Heart right ventricle (tissue), 16 donors: ENCODE measurements at places on chromosomes 7 and 10. TPM values are rescaled to one million over a fixed set of nuclear protein-coding genes. Genes with fewer than 3 reads are reported as not detected.

The OR2A5 gene
- total RNA-seq = not detected

The MEOX2 gene
- total RNA-seq = 13.5 TPM

- no peak for DNase-seq
Measured at GRCh38 chr10:131710142-131710861, 190.5 kb upstream of the PPP2R2D start.

DNA sequence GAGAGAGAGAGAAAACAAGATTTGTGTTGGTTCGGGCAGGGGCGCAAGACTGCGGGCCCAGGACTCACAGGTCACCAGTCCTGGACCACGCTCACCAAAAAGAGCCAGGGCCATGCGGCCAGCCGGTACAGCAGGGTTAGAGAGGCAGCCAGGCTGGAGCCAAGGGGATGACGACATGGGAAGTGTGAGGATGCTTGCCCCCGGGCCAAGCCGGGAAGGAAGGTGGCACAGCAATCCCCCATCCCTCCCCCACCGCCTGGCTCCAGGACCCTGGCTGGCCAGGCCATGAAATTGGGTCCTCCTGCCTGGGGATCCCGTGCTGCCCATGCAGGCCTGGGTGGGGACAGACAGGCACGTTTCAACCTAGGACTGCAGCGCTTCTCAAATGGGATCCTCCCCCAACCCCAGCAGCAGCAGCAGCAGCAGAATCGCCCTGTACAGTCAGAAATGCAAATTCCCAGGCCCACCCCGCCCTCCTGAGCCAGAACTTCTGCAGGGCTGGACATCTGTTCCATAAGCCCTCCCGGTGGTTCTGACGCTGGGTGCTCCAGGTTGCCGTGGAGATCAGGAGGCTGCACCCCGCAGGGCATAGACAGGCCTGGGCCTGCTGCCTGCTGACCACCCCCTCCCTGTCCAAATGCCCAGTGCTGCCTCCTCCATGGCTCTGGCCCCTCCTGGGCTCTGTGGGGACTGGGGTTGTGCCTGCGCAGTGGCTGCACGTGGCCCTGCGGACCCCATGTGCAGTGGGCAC lies 35.0 kb downstream of the YKT6 start:
- no peak for DNase-seq

- DNase-seq = no peak
Measured at GRCh38 chr7:140774371-140774770, 77.9 kb downstream of the NDUFB2 start.

DNA sequence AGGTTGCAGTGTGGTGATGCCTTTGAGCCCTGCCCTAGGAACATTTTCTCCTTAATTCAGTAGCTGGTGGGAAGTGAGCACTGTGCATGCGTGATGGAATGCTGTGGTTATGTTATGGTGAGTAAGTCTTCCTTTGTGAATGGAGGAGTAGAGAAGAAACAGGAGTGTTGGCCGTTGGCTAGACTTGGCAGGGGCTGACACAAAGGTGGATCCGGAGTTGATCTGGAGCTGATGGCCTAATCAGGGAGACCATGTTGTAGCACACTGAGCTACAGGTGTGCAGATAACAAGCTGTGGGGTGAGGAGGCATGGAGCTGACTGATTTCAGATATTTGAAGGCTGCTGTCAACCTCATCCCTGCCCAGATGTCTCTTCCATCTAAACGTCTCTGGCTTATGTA lies 122.3 kb downstream of the CNNM2 start:
- no peak for DNase-seq

DNA sequence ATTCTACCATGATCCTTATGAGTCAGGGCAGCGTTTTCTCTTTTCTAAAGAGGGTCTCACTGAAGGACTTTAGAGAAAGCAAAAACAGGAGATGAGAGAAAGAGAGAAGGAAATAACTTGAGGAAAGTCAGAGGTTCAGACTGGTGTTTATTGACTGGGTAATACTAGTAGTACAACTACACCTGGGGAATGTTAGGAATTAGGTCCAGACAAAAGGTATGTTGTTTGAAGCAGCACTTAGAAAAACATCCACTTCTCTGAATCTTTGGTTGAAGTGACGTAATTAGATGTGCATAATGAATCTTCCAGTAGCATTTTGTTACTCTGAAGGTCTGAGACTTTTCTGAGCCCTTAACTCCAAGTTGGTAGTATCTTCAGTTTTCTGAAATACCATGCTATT lies 380.3 kb upstream of the LRGUK start:
- no peak for DNase-seq

DNA sequence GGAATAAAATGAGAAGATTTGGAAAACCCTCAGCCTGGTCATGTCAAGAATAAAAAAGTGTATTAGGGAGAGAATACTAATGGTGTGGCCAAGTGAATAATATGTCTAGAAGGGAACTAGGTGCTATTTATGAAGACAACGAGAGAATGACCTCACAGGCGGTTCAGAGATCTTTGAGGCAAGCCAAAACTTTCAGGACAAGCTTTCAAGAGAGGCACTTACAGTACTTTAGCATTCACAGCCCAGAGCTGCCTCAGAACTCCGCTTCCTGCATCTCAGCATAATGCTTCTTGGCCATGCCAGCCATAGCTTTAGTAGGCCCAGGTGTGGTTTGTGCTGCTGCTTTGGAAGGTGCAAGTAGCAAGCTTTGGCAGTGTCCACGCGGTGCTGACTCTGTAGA lies 37.2 kb upstream of the CCDC7 start:
- DNase-seq = peak; percentile 9

The CHRM2 gene
- total RNA-seq = 105 TPM

DNA sequence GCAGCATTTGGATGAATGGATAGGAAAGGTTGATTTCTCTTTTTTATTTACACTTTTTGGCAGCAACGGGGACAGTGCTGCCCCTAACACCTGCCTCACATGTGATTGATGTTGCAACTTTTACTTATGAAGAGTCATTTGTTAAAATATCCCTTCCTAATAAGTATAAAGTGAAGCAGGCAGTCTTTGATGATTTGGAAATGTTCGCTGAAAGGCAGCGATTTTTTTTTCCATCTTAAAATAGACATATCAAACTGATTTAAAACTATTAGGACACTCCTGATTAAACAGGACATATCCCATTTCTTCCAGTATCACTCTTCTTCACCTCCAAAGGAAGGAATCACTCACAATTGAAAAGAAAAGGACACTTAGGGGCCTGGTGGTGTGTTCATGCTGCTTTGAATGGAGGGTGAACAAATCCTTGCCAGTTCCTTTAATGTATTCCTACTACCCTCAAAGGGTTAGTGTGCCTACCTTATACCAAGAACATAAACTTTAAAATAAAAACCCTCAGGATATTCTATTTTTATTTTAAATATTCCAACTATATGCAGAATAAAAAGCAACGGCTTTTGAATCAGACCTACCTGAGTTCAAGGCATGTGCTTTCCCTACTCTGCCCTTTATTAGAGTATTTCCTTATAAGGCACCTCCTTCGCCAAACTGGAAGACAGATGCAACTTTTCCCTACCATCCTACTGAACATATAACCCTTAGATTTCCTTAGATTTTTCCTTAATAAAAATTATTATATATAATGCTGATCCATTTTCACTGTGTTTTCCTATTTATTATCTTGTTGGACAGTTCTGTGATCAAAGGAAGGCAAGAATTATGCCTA lies 1.1 kb downstream of the ADK start:
- DNase-seq = no peak

The MMD2 gene
- not detected for total RNA-seq

The LDB1 gene
- total RNA-seq = 55.5 TPM

GRCh38 chr7:77933394-77933793 lies 134.8 kb downstream of the PHTF2 start:
- no peak for DNase-seq

The PURB gene
- total RNA-seq = 14.5 TPM

- no peak for DNase-seq
Measured at GRCh38 chr10:47104151-47104605, 192.9 kb downstream of the PTPN20 start.

DNA sequence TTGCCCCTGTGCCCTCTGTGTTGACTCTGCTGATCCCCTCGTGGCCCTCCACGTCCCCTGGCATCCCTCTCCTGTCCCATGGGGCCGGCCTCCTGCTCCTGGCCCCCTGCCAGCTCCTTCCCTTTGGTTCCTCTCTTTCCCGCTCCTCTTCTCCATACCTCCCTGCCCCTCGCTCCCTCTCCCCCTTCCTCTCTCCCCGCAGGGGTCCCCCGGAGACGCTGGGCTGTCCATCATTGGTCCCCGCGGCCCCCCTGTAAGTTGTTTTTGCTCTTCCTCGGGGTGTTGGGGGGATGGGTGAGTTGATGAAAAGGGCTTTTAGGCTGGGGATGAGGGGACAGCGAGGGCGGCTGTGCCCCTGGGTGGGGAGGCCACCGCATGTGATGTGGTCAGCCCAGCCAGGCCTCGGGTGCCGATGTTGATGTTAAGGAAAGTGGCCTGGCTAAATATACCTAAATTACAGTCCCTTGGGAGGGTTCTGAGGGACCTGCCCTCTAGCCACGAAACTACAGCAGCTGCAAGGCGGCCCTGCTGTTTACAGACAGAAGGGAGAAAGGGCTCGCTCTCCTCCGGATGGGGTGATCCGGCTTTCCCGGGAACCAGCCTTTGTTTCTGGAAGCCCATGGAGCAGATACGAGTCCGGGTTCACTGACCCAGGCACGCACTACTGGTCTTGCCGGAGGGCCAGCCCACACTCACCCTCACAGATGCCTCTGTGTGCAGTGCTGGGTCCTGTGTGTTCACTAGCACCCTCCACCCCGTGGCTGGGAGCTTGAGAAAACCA lies 78.8 kb downstream of the COL13A1 start:
- DNase-seq = no peak

DNA sequence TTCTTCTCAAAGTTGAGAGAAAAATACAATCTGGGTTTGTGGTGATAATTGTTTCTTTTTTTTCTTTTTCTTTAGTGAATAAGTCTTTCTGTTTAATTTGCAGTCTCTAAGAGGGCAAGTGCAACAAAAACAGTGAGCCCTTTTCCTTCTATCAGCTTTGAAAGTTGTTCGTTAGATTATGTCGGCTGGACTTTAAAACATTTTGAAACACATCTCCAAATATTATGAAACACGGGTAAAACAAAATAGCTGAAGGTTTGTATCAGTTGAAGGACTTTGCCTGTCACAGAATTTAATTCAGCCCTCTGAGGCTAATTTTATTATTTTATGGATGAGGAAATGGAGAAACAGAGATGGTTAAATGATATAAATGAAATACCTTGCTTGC lies 85.3 kb downstream of the AGMO start:
- DNase-seq = no peak

DNA sequence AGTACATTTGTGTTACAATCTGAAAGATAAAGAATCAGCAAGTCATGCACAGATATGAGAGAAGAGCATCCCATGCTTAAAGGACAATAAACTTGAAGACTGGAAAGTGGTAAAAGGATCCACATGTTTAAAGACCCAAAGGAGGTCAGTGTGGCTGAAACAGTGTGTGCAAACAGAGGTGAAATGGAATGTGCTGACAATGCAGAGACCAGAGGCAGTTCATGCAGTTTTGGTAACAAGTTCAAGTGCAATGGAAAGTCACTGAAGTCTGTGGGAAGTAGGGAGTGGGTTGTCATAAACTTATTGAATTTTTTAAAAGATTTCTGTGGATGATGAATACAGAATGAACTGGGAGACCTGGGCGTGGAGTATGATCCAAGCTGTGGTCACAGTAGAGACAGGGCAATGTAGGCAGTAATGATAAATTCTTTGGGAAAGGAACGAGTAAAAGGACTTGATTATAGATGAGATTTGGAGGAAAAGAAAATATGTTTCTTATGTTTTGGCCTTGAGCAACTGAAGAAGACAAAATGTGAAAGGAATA lies 408.0 kb downstream of the HGF start:
- no peak for DNase-seq

The CNPY1 gene
- total RNA-seq = not detected

DNA sequence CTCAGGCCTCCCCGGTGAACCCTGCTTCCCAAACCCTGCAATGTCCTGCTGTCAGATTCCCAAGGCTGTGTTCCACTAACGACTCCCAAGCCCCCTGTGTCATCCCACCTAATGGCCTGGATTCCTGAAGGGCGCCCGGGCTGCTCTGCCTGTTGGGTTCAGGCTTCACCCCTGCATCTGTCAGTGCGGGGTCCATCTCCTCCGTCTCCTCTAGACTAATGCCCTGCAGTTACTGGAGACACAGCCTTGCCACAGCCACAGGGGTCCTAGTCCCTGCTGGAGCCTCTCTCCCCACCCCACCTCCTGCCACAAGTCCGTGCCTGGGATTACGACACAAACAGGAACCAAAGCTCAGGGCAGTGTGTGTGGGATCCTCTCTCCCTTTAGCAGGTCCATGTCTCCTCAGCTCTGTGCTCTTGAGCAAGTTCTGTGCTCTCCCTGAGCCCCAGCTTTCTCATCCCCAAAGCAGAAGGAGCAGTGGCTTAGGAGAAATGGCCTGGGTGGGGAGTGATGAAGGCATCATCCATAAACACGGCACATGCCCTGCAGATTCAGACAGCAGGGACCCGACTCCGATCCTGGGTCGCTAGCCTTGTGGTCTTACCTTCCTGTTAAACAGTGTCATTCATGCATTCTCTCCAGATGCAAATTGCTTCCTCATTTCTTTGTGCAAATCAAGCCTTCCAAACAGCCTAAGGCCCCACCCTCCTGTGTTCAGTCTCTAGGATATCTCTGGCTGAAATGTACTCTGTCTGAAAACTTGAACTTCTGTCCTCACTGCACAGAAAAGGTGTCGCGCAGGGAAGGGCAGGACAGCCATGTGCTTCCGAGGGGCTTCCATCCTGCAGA lies 8.2 kb upstream of the RBP3 start:
- DNase-seq = no peak

DNA sequence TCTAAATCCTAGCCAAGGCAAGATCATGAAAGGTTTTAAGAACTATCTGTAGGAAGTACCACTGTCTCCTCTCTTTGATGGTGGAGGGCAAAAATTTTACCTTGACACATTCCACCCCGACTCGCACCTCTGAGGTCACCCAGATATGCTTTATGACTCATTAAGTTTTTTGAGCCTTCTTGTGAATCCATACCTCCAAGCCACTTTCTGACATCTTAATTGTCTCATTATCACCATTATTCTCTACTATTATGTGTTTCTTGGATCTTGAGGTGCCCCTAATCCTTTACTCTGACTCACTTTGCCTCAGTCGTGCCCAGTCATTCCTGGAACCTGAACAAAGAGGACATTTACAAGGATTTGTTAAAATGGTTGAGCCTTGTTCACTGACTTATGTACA lies 146.6 kb downstream of the RAPGEF5 start:
- DNase-seq = no peak

The AKR1C4 gene
- not detected for total RNA-seq

DNA sequence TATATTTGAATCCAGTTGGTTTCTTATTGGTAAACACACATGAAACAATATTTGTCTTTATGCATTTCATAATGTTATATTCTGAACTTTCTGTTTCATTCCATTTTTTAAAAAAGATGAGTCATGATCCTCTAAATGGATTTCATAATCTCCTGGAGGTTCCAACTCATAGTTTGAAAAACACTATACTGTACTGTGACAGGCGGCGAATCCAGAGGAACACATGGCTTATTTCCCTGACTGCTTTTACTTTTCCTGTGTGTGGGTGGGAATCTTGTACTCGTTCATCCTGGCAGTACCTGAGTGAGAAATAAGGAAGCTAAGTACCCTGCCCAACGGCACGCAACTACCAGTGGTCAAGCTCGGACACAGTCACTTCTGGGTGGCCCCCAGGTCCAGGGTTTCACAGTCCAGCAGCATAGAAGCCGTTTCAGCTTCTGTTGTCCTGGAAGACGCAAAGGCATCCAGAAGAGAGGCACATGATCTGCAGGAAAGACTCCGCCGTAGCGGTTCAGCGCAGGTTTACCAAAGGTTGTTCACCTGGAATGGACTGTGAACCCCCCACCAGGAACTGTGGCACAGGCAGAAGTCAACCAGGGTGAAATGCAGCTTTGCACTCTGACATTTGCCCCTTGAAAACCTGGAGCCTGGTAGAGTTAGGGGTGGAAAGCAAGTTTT lies 117.7 kb downstream of the CCNY start:
- no peak for DNase-seq
